ENCODE measurements at places on chromosomes 3 and 15.

- no peak for DNase-seq
Measured at GRCh38 chr15:65327651-65328393, 23.3 kb downstream of the RNU5B-1 start.

DNA sequence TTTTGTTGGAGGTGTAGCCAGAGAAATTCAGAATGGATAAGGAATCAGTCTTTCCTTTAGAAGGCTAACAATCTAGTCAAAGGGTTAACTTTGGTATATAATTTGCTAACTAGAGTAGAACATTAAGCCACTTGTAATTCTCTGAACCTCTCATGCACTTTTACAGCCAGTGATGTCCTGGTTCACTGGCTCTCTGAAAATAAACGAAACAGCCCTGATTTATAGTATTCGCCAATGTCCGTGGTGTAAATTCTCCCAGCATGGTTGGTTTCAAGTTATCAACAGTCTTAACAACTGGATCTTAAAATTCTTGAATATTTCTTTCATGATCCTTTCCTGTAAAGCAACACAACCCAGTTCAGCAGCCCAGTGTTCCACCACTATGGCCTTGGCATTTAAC lies 500.4 kb upstream of the CDIN1 start:
- no peak for DNase-seq

DNA sequence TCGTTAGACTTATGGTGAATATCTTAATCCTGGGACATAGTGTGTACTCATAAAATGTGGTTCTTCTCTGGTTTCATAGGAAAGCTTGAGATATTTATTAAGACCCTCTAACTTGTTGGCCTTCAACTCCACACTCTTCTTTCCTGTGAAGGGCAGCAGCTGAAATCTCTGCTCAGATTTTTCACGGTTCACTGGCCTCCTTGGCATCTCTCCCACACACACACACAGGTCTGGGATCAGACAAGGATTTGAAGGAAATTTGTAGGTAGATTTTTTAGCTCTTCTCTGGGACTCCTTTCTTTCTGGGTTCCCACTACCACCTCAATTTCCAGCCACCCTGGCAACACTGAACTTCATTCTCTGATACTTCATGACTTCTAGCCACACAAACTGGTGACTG lies 70.2 kb downstream of the MYRIP start:
- DNase-seq: no peak

DNA sequence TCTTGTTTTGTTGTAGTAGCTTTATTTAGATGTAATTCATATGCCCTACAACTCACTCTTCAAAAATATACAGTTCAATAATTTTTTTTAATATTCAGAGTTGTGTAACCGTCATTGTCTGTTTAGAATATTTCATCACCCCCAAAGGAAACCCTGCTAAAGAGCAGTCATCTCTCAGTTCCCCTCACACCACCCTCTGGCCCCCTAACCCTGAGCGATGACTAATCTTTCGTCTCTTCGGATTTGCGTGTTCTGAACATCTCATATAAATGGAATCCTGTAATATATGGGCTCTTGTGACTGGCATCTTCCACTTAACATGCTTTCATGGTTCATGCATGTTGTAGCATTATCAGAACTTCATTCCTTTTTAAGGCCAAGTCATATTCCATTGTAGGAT lies 183.8 kb downstream of the ATG7 start:
- no peak for DNase-seq

- DNase-seq: no peak
Measured at GRCh38 chr3:11195201-11195600, 40.9 kb downstream of the HRH1 start.

DNA sequence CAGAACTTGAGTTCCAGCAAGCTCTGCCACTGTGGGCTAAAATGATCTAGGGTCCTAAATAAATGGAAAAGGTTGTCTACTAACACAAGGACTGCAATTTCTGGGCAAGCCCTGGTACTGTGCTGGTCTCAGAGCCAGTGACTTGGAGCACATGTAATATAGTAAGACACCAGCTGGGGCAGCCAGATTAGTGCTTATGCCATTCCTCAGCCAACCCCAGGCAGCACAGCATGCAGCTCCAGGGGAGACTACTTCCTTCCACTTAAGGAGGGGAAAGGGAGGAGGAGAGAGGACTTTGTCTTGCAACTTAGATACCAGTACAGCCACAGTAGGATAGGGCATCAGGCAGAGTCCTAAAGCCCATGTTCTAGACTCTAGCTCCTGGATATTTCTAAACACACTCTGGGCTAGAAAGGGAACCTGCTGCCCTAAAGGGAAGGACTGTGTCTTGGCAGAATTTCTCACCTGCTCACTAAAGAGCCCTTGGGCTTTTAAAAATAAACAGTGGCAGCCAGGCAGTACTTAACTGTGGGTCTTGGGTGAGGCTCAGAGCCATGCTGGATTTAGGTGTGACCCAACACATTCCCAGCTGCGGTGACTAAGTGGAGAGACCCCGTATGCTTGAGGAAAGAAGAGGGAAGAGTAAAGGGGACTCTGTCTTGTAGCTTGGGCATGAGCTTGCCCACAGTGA lies 223.7 kb upstream of the BCHE start:
- DNase-seq: no peak

DNA sequence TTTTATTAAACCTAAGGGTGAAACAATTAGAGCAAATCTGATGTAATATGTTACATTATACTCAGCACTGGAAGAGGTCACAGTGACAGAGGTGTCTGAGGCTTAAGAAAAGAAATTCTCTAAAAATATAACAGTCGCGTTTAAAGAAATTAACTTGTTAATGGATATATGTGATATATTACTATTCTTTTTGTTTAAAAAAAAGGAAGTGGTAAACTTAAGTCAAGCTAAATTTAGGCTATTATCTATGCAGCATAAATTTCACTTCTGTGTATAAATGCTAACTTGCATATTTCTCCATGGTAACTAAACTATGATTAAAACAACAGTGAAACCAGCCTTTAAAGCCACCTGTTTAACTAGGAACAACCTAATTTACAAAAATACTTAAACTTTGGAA lies 191.3 kb downstream of the FOXP1 start:
- no peak for DNase-seq

DNA sequence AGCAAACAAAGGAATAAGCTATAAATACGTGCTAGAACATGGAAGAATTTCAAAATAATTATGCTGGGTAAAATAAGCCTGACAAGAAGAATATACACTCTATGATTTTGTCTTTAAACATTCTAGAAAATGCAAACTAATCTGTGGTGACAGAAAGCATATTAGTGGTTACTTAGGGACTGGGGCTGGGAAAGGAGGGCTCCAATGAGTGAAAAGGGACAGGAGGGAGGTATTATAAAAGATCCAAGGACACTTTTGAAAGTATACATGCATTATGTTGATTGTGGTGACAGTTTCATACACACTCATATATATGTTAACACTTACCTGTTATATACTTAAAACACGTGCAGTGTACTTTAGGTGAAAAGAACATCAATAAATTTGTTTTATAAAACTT lies 23.0 kb downstream of the MYH15 start:
- no peak for DNase-seq

- DNase-seq: no peak
Measured at GRCh38 chr15:66841953-66842681, 140.1 kb downstream of the SMAD6 start.

DNA sequence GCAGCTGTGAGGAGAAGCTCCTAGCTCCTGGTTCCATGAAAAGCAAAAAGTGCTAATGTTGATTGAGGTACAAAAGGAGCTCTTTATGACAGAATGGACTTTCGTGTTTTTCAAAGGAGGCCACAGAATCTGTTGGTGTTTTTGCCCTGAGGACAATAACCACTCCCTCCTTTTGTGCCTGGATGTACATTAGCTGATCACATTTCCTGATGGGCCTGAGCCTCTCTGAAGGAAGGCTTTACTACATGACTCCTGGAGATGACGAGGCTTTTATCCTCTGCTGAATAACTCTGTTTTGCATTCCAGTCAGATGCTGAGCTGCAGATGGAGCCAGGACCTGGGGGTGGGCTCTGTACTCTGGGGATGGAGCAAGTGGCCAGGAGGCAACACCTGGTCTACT lies 301.9 kb downstream of the CACNA2D3 start:
- DNase-seq: peak; percentile 33

DNA sequence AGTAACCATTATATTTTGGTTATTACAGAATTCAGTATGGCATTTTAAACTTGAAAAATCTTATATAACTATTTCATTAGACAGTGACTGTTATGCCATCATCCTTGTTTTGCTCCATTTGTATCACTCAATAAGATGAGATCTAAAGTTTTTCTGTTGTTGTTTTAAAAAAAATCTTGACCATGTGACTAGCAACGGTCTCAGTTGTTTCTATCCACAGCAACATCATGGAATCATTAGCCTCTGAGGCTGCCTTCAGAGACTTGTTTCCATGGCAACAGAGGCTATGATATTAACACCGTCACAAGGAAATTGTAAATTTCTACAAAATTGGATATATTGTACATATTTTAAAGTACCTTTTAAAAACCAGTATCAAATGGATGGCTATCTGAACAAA lies 129.8 kb downstream of the DLG1 start:
- DNase-seq: no peak

GRCh38 chr3:10192953-10193691 lies 28.4 kb downstream of the IRAK2 start:
- no peak for DNase-seq

DNA sequence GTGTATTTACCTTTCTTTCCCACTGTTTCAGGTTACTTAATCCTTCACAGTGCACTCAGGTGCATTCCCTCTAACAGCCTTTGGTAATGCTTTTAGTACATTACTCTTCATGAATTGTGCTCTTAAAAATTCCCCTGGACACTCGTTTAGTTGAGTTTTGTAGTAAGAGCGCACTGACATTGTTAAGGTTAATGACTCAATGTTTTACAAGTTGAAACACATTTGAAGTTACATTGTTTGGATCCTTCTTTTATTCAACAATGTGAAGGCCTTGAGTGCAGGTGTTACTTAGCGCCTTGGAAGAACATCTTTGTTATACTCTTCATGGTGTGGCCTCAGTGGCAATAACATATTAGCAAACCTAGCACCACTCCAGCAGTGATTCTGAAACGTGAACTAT lies 739.6 kb downstream of the NAALADL2 start:
- no peak for DNase-seq

DNA sequence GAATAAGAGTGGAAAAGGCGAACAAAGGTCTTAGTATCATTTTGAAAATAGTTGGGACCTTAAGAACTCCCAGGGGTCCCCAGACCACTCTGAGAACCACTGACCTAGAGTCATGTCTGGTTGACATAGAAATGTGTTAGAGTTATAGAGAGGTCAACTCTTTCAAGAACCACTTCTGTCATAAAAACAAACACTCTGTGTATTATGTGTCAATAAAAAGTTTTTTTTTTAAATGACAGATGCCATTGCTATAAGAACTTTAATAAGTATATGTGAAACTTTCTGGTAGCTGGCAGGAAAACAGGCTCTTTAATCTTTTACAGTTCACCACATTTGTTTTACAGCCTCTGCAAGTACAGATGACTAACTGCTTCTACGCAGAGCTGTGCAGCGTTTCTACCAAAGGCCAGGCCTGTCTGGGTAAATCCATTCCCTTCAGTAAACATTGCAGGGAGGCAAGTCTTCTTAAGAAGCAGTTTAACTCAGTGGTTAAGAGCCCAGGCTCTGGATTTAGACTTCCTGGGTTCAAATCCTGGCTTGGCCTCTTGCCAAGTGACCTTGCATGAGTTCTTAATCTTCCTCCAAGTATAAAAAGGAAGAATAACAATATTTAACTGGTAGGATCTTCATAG lies 56.6 kb downstream of the RFTN1 start:
- DNase-seq: no peak

DNA sequence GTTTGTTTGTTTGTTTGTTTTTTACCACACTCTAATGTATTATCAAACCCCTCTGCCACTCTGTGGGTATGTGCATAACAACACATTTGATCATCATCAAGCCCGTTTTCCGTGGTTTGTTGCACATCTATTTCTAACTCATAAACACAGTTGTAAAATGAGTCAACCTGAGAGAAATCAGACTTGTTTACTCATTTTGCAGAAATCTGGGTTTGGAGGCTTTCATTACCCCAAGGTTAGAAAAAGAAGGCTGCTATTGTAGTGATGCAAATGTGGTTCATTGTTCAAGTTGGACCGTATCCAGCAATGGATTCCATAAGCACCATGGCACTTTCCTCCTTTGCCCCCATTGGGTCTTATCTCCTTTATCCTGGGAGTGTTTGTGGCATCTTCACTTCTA lies 353.2 kb upstream of the SOX2 start:
- DNase-seq: no peak

DNA sequence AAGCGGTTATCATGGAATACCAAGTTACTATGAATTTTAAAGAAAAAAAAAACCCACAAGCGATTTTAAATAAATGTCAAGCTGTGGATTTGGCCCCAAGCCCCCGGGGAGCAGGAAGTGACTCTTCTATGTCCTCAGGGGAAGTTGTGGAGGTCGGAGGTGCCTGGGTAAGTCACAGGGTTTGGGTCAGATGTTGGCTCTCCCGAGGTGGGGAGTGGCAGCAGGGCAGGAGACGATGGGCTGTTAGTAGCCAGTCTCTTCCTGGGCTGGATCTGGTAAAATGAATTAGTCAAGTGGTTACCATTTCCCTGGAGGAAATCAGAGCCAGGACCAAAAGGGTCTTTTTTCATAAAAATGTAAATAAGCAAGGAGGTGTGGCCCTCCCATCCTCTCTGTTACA lies 316.7 kb downstream of the TLE3 start:
- DNase-seq: no peak

DNA sequence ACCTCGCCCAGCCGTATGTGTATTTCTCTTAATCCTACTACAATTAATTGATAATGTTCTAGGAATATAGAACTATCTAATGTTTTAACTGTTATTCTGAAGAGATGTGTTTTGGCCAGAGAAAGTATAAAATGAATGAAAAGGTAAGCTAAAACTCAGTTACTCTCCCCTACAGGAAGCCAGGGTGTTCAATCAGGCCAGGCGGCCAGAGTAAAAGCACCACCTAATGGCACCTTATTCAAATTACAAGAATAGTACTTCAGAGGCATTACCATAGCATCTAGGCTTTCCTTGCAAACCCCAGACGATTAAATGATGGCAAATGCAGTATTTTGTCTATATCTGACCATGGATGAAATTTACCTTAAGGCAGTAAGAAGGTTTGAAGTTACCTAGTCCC lies 10.4 kb downstream of the SLC12A8 start:
- DNase-seq: no peak

DNA sequence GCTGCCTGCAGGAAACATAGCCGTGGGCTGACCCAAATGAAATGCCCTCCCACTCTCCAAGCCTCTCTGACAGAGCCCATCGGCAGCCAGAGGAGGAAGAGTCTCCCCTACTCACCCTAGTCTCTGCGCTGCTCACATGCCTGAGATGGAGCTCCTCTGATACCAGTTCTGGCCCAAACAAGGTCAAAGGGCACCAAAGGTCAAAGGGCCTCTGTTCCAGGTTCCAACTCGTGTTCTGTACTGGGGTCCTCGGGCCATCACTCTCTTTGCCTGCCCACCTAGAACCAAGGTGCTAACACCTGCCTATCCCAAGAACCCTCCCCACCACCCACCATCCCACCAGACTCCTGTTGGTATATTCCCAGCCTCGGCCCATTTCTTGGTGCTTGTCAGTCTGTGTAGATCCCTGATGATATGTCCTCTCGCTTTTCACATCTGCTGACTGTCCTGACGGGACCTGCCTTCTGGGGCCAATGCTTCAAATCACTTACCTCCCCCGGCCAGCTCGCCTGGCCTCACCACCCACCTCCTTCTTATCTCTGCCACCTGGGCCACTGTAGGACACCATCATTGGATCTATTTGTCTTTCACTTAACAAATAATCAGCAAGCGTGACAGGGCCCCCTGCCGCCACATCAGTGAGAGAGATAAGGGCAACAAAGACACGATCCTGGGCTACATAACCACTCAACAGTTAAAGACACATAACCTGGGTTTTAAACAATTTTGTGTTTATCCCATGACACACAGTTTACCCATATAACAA lies 90.4 kb downstream of the SRGAP3 start:
- peak; percentile 1 for DNase-seq

All from DMS153 (cell line).